Gastroesophageal sphincter (tissue), 4 donors: ENCODE measurements at places on chromosomes 13 and 19.

GRCh38 chr13:25421612-25422011, 49.8 kb downstream of the ATP8A2 start:
- no peaks in the 10 kb centered on the region for H3K4me1 ChIP-seq
- H3K27me3 ChIP-seq, result peaks cover 4% of the 10 kb centered on the region
- H3K27ac ChIP-seq, result no peak overlapping the region
- no peaks in the 10 kb centered on the region for H3K36me3 ChIP-seq

DNA sequence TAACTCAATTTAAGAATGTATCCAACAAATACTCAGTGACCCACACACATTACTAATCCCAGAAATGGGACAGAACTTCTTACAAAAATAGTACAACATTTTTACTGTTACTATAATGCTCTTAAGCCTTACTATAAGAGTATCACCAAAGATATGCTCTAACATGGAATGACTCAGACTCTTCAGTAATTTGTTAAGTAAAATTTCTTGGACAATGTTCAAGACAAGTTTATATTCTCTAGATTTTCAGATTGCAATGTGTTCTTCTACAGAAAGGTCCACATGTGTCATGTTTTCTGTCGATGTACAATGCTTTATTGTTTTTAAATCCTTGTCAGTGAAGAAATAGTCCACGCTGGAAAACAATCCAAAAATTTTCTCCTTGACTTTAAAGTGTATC, 66.3 kb upstream of the RFXAP start:
- no peaks in the 10 kb centered on the region for H3K36me3 ChIP-seq
- ATAC-seq, result no peak
- no peaks in the 10 kb centered on the region for H3K4me1 ChIP-seq
- no peak overlapping the region for H3K27ac ChIP-seq

DNA sequence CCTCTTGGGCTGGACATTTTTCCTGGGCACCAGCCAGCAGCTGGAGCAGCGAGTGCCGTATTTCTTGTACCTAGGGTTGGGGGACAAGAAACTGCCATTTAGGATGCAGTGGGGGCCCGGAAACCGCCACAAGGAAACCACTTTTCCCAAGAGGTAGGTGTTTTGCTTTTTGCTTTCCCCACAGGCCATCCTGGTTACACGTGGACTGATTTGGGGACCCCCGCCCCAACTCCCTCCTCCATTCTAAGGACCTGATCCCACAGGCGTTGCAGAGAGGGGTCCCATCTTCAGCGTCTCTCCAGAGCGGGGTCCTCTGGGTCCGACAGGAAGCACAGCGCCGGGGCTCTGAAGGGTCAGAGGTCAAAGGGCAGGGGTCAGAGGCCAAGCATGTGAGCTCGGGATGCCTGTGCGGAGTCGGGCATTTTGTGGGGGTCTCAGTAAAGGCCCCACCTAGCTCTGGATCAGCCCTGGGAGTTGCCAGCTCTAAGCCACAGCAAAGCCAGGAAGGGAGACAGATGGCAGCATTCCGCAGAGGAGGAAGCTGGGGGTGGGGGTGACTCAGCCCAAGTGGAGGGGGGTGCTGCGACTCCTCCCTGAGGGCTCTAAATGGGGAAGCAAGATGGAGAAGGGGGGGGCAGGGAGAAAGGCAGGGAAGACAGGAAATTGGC, 4.3 kb downstream of the ZGLP1 start:
- no peaks in the 10 kb centered on the region for H3K4me1 ChIP-seq
- peaks cover 12% of the 10 kb centered on the region for H3K36me3 ChIP-seq
- H3K27me3 ChIP-seq, result peaks cover 6% of the 10 kb centered on the region

DNA sequence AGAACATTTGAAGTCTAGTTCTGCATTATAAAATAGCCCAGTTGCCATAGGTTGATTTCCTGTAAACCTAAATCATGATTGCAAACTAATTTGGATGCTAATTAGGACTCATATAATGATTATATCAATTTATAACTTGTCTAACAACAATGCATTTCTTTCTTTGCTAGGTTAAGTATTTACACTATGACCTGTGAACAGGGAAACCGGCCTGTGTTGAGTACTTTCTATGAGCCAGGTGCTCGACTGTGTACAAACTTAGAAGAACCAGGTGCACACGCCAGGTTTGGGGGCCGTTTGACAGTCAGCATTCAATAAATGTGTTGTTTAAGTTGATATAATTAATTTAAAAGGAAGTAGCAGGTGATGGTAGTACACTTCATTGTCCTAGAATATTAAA, 203.1 kb downstream of the TM9SF2 start:
- no peaks in the 10 kb centered on the region for H3K4me1 ChIP-seq
- no peaks in the 10 kb centered on the region for H3K27me3 ChIP-seq
- ATAC-seq, result no peak
- no peak overlapping the region for H3K4me3 ChIP-seq
- no peak overlapping the region for H3K27ac ChIP-seq

GRCh38 chr13:108033800-108034707, 181.3 kb downstream of the LIG4 start:
- H3K4me1 ChIP-seq, result no peaks in the 10 kb centered on the region
- no peak for ATAC-seq
- no peaks in the 10 kb centered on the region for H3K27me3 ChIP-seq
- no peaks in the 10 kb centered on the region for H3K36me3 ChIP-seq
- no peak overlapping the region for H3K4me3 ChIP-seq

- no peaks in the 10 kb centered on the region for H3K4me1 ChIP-seq
- H3K27me3 ChIP-seq, result no peaks in the 10 kb centered on the region
- no peak overlapping the region for H3K4me3 ChIP-seq
- H3K36me3 ChIP-seq, result no peaks in the 10 kb centered on the region
- ATAC-seq, result no peak
- H3K27ac ChIP-seq, result no peak overlapping the region
These were observed 237.9 kb downstream of the NALCN start for GRCh38 chr13:101178406-101178805.

- H3K27ac ChIP-seq, result no peak overlapping the region
- ATAC-seq, result no peak
- no peaks in the 10 kb centered on the region for H3K27me3 ChIP-seq
These were observed 65.5 kb downstream of the ING1 start for GRCh38 chr13:110779022-110779421.

GRCh38 chr13:50198508-50198907, 183.3 kb downstream of the KCNRG start:
- no peaks in the 10 kb centered on the region for H3K27me3 ChIP-seq
- no peak overlapping the region for H3K4me3 ChIP-seq
- H3K36me3 ChIP-seq, result no peaks in the 10 kb centered on the region
- peak; percentile 50 for ATAC-seq
- no peak overlapping the region for H3K27ac ChIP-seq

DNA sequence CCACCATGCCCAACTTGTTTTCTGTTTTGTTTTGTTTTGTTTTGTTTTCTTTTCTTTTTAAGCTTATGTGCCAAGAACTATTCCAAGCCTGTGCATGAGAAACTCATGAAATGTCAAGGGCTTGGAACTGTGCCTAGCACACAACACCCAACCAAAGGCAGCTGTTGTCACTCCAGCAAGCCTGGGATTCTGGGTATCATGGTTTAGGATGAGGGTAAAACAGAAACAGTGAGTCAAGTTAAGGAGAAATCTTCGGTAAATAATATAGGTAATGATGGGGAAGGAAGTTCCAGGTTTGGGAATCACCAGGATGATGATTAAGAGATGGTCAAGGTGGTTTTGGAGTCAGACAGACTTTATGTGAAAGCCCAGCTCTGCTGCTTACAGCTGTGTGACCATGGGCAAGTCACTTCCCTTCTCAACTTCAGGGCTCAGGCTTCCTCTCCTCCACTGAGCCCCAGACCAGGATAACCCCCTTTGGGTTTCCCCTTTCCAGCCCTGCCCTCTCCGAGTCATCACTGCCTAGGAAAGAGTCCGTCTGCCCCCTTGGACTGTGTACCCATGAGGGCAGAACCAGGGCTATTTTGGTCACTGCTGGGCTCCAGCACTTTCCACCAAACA, 5.0 kb downstream of the PVR start:
- no peak overlapping the region for H3K4me3 ChIP-seq
- peaks cover 9% of the 10 kb centered on the region for H3K4me1 ChIP-seq
- H3K27me3 ChIP-seq, result no peaks in the 10 kb centered on the region
- peaks cover 69% of the 10 kb centered on the region for H3K36me3 ChIP-seq
- no peak for ATAC-seq

- H3K27me3 ChIP-seq, result no peaks in the 10 kb centered on the region
- no peaks in the 10 kb centered on the region for H3K36me3 ChIP-seq
These were observed 140.1 kb downstream of the RGCC start for GRCh38 chr13:41597348-41598041.

DNA sequence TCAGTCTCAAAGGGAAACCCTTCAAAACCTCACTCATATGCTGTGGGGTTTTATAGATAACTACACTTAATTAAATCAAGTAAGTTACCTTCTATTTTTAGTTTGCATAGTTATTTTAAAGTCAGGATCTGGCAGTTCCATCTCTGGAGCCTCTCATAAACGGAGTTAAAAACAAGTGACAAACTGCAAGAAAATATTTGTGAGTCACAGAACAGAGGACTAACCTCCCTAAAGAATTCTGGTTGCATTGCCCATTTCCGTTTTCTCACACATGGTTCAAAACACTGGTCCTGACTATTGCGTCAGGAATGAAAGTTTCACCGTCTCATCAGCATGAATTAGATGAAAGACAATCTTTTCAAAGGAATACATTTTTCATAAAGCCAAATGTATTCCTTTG, 10.6 kb downstream of the RXFP2 start:
- peaks cover 9% of the 10 kb centered on the region for H3K27me3 ChIP-seq
- H3K27ac ChIP-seq, result no peak overlapping the region
- H3K4me3 ChIP-seq, result no peak overlapping the region

GRCh38 chr13:42049454-42049813, 986 bp downstream of the DGKH start:
- H3K36me3 ChIP-seq, result no peaks in the 10 kb centered on the region
- peak overlapping the region; percentile 95 for H3K27ac ChIP-seq
- peak overlapping the region; percentile 96 for H3K4me3 ChIP-seq

GRCh38 chr19:18366021-18366435, 19.9 kb upstream of the GDF15 start:
- H3K27me3 ChIP-seq, result no peaks in the 10 kb centered on the region
- H3K36me3 ChIP-seq, result peaks cover 38% of the 10 kb centered on the region
- H3K4me3 ChIP-seq, result no peak overlapping the region
- no peak overlapping the region for H3K27ac ChIP-seq
- ATAC-seq, result no peak
- peaks cover 20% of the 10 kb centered on the region for H3K4me1 ChIP-seq

GRCh38 chr19:1383017-1383311, 743 bp upstream of the NDUFS7 start:
- no peak overlapping the region for H3K27ac ChIP-seq
- H3K27me3 ChIP-seq, result no peaks in the 10 kb centered on the region
- no peaks in the 10 kb centered on the region for H3K4me1 ChIP-seq
- H3K4me3 ChIP-seq, result peak overlapping the region; percentile 98

DNA sequence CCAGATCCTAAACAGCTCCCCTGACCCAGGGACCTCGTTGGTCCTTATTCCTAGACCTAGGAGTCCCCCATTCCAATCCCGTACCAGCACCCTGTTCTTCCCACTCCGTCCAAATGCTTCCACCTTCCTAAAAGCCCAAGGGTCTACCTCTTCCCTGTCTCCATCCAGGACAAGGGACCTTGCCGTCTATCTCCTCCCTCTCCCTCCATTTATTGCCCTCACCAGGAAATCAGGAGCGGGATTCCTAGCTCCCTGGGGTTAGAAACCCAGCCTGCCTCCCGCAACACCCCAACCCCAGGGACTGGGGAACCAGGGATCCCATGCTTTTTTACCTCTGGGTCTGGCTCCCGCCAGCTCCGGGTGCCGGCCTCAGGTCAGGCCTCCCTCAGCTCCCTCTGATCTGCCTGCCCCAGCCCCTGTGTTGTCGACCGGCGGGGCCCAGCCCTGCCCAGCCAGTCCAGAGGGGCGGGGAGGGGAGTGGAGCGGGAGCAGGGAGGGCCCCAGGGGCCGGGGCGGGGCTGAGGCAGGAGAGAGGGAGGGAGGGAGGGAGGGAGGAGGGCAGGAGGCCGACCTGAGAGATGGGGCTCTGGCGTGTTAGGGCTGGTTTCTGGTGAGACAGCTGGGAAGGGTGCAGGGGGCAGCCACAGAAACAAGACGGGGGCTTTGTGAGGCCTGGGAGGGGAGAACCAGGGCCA, at the start of gene B3GNT8:
Gene B3GNT8, minus strand, starts transcription at position 423 of the 695 bp plus-strand sequence. CDS start 596 bp downstream, outside the sequence.
- H3K4me1 ChIP-seq, result peaks cover 40% of the 10 kb centered on the region
- peak; percentile 94 for ATAC-seq
- peak within 1 kb of the TSS; percentile 57 for H3K4me3 ChIP-seq
- no peaks in the 10 kb centered on the region for H3K27me3 ChIP-seq
- peak within 1 kb of the TSS; percentile 85 for H3K27ac ChIP-seq
- H3K36me3 ChIP-seq, result peaks cover 65% of the 10 kb centered on the region

GRCh38 chr13:101490406-101491015, 38.0 kb downstream of the ITGBL1 start:
- H3K27ac ChIP-seq, result no peak overlapping the region
- no peaks in the 10 kb centered on the region for H3K4me1 ChIP-seq
- no peak overlapping the region for H3K4me3 ChIP-seq
- H3K27me3 ChIP-seq, result no peaks in the 10 kb centered on the region

- no peaks in the 10 kb centered on the region for H3K27me3 ChIP-seq
- H3K4me1 ChIP-seq, result peaks cover 3% of the 10 kb centered on the region
- H3K4me3 ChIP-seq, result no peak overlapping the region
- H3K27ac ChIP-seq, result no peak overlapping the region
These were observed 66.7 kb downstream of the LHFPL6 start for GRCh38 chr13:39536274-39536673.

DNA sequence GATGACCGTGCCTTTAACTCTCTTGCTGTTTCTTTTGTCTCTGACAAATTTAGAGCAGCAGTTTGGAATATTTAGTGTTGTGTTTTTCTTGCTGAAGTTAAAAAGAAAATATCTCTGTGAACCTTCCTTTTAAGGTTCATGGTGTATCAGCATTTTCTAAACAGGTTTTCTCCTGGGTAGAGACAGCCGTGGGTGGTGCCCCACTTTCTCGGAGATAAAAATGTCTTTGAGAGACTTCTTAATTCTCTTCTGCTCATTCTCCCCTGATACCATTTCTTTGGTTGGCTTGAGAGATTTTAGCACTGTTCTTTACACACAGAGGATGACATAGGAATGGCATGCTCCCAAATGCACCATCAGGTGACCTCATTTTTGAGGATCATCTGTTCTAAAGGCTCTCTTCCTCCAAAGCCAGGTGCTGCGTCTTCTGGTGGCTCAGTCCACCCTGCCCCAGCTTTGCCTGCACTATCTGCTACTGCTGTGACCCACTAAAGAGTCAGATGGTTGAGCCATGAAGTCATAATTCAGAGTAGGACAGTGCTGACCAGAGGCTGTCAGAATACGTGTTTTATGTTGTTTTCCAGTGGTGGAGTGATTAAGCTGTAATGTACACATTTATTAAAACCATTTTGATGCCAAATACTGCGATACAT, 90.3 kb upstream of the SLC10A2 start:
- H3K27ac ChIP-seq, result no peak overlapping the region
- no peak for ATAC-seq
- H3K4me1 ChIP-seq, result no peaks in the 10 kb centered on the region
